ENCODE measurements at places on chromosomes 12 and 14. TPM values are rescaled to one million over a fixed set of nuclear protein-coding genes. Genes with fewer than 3 reads are reported as not detected.
A peak's percentile ranks its signal among the peaks of the same experiment; 100 is the strongest.

- DNase-seq, result no peak
Observed at GRCh38 chr12:114812384-114812783, 128.4 kb upstream of the TBX3 start.

DNA sequence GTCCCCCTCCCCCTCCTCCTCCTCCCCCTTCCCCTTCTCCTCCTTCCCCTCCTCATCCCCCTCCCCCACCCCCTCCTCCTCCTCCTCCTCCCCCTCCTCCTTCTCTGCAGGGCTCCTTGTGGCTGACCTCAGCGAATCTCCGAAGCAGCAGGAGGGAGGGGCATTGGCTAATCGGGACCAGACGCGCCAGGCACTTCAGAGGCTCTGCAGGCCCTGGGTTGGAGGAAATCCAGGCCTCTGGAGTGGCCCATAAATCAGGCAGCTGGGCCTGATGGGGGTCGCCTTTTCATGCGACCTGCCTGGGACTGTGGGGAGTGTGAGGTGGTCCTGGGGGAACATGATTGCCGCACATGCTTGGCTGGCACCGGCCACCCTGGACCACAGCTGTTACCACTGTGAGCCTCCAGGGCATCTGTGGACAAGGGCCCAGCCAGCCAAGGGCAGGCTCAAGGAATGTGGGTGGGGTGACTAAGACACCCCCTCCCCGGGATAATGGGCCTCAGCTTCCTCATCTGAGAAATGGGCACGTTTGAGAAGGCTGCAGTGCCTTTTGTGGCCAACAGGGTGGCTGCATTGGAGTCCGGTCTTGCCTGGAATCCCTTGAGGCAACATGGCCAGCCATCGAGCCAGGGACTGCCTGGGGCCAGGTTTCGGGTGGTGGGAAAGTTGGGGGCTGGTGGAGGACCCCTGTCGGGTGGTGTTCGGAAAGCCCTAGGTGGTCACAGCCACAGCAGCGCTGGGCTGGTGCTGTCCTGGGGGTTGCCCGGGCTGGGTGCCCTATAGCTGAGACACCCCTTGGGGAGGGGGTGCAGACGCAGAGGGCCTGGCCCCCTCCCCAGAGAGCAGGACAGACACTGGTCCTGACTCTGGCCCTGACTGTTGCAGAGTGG is 12.0 kb downstream of the KIF26A start:
- no peak for DNase-seq

DNA sequence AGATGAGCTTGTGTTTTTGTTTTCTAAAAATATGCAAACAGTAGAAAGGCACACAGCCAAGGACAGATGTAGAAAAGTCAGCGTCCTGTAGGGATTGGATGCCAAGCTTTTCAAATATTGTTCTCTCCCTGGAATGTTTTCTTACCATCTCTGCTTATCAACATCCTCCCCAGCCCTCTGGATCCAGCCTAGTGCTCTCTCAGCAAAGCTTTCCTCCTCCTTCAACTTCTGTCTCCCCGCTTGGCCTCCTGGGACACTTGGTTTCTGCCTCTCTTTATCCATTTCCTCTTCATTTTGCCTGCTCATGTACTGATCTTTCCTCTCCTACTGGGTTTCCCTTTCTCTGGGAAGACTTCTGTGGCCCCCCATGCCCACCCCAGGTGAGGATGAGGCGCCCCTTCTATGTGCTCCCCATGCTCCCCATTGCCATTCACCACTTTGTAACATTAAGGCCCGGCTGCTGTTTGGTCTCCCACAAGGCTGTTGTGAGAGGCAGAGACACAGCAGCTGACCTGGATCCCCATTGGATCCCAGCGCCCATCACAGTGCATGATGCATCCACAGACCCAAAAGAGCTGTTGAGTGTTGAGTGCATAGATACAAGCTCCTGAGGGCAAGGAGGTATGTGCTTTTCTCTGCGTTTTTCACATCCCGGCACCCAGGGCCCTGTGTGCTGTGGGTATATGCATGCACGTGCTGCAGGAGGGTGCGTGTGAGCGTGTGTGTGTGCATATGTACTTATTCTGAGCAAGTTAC is 38.2 kb downstream of the EVL start:
- DNase-seq, result no peak

GRCh38 chr12:113083863-113084435 is 27.4 kb downstream of the DTX1 start:
- no peak for DNase-seq

DNA sequence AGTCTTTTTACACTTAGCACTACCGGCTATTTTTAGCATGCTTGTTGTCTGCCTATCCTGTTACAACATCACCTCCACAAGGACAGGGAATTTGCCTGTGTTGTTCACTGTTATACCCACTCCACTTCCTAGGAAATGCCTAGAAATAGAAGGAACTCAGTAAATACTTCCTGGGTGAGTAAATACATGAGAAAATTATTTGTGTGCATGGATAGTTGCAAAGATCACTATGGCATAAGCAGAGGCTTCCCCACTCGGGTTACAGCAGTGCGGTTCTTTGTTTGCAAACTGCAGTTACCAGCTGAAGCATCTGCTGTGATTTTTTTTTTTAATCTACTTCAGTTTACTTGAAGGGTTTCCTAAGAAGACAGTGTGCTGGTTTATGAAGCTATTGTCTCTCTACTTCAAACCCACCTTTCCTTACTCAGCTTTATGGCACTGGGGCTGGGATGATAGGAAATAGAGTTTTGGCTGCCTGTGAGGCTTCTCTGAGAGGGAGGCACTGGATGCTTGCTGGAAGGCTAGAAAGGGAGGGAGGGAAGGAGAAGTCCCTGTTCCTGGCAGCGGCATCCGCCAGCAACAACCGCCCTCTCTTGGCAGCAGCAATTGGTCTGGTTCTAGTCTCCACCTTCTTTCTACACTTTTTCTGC is 29.0 kb downstream of the PDE6H start:
- peak; percentile 17 for DNase-seq

GRCh38 chr14:105273062-105273461 is 24.7 kb downstream of the BTBD6 start:
- DNase-seq, result no peak

GRCh38 chr12:10031321-10031720 is 839 bp downstream of the CLEC9A start:
- DNase-seq, result no peak

DNA sequence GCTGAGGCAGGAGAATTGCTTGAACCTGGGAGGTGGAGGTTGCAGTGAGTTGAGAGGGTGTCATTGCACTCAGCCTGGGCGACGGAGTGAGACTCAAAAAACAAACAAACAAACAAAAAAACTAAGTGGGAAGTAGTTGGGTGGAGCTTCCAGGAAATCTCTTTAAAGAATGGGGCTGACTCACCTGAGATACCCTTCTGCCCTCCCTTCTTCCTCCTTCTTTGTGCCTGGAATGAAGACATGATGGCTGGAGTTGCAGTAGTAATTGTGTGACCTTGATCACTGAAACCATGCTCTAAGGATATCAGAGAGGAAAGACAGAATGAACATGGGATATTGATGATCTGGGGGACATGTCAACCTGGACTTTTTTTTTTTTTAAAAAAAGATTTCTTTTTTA is 87.6 kb upstream of the MED13L start:
- DNase-seq, result no peak

DNA sequence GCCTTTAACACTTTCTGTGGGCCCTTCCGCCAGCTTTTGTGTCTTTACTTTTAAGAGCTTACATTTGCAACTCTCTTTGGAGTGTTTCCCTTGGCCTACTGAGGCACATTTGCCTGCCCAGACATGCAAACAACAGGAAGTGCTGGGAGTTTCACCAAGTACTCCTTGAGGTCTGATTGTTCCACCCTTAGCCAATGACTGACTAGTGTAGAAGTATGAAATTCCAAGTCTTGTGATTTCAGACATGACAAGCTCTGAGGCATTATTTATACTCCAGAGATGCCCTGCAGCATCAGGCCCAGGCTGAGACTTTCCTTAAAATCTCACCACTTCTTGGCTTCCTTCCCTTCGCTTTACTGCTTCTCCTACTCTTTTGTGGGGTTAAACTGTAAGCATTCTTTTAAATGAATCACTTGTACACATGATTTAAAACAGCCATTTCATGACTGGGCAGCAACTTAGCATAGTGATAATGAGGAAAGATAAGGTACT is 174.1 kb downstream of the SLC6A15 start:
- peak; percentile 55 for DNase-seq

GEMIN2 gene
- total RNA-seq, result 34.5 TPM

GSG1 gene
- 5.1 TPM for total RNA-seq

AGAP2 gene
- total RNA-seq, result under 0.01 TPM

All from renal cortical epithelial cell (primary cell).